ENCODE measurements at places on chromosomes 7 and 10.

DNA sequence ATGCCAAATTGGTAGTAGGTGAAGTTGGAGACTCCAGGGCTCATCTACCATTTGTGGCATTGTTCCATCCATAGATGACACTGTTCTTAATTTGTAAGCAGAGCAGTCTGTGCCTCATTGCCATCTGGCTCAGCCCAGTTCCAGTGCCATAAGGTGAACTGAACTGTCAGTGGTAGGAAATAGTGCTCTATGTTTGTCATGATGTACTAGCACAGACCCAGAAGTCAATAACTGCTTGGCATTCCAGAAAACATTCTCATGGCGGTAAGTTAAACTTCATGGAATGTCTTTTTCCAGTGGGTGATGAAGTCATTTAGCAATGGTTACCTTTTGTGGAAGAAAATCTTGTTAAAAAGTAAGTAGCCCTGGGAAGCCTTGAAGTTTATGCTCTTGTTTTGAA, 302.7 kb downstream of the SUGCT start:
- peak; percentile 87 for DNase-seq

DNA sequence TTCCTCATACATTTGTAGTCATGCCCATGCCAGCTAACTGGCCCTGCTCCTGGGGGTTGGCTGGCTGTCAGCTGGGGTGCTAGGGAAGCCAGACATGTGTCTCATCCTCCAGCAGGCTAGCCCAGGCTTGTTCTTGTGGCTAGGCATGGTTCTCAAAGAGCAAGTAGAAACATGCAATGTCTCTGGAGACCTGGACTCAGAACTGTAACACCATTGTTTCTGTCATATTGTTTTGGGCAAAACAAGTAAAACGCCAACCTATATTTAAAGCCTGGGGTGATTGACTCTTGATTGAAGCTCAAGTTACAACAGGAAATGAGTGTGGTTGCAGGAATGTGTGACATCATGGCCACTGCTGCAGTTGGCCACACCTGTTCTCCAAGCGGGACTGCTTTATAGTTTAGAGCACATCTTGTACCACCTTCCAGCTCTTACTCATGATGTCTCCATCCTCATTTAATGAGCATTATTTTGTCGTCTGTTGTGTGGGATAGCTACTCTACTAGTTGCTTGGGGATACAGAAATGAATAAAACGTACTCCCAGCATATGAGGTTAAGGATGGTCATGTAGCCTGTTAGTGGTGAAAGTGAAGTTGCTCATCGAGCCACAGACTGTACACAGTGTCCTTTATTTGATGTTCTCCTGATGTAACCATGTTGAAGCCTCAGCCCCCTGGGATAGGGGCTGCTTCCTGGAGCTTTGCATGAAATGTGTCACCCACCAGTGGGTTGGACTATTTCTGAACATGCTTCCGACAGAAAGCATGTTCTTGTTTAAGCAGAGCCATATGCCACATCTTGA, 168.4 kb downstream of the SORCS3 start:
- peak; percentile 85 for DNase-seq

DNA sequence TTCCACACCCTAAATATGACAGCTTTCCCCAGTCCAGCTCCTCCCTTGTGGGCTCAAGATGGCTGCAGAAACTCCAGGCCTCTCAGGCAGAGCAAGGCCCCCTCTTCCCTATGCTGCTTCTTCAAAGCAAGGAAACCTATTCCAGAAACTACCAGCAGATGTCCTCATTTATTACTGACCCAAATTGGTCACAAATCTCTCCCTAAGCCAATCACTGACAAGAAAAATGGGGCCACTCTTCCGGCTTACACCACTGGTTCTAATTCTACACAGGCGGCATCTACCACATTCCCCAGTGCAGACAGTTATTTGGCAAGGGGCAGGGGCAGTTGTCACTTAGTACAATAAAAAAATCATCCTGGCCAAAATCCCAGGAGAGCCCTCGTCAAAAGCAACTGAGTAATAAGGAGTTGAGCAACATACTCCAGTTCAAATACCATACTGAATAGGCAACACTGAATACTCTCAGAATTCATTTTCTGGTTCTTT, 150.4 kb downstream of the SFMBT2 start:
- peak; percentile 53 for DNase-seq

GRCh38 chr10:58030208-58030607, 237.5 kb downstream of the IPMK start:
- no peak for DNase-seq

DNA sequence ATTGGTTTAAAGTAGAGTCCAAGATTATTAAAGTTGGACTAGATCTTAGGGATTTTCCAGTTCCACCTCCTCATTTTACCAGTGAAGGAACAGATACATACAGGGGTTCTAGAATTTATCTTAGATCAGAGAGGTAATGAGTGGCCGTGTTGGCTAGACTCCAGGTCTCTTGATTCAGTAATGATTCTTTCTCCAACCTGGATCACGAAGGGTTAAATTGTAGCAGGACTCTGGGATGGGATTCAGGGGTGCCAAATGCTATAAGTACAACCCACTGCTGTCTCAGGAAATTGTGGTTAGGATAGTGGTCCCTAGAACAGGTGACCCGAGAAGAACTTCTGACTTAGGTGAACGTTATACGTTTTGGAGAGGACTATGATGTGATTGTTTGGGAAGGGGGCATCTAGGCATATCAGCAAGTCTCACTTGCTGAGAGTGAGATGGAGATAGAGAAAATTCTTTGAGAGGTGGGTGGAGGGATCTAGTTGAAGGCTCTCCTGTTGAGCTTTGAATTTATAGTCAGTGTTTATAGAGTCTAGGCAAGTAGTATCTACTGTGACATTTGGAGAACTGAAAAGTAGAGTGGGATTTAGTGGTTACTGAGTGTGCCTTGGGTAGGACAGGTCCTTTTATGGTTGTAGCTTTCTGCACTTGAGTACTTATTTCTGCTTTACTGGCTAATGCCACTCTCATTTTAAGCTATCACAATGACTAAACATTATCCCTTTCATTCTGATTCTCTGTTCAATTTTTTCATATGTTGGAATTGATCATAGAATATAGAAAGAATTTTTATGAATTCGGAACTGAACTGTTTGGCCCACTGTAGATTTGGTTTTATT, 58.3 kb downstream of the ST7 start:
- no peak for DNase-seq

DNA sequence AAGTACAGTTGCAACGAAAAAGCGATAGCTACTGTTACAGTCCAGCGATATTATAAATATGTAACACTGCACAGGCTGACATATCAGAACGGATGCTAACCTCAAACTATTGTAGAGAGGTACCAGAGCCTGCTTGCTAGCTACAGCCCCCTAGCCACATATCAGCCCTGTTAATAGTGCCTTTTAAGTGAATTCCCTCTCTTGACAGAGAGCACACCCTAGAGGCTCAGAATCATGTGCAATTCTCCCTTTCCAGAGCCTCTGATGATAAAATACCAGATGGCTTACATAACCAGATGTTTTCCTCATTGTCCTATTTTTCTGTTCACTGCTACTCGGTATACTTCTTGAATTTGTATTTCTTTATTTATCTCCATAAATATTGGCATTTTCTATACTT, 960.7 kb upstream of the CELF2 start:
- no peak for DNase-seq

GRCh38 chr10:32981760-32982159, 23.7 kb upstream of the ITGB1 start:
- no peak for DNase-seq

- no peak for DNase-seq
These were observed 387.8 kb downstream of the BBS9 start for GRCh38 chr7:33517191-33517590.

DNA sequence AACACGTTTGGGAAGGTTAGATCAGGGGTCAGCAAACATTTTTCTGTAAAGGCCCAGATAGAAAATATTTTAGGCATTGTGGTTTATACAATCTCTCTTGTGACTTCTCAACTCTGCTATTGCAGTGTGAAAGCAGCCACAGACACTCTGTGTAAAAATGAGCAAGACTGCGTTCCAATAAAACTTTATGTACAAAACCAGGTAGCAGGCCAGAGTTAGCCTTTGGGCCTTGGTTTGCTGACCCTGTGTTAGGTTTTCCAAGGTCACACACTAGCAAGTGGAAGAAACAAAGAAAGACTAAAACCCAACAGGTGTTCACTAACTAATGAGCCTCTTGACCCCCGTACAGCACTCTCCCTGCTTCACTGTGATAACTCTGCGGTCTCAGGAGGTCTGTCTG, 14.9 kb upstream of the PAXIP1 start:
- DNase-seq: no peak

- DNase-seq: no peak
These were observed 200.5 kb downstream of the SKAP2 start for GRCh38 chr7:26663874-26664273.

GRCh38 chr10:114911052-114911711, 26.8 kb upstream of the TRUB1 start:
- DNase-seq: no peak

GRCh38 chr7:25596443-25596842, 368.2 kb upstream of the NPVF start:
- DNase-seq: no peak

DNA sequence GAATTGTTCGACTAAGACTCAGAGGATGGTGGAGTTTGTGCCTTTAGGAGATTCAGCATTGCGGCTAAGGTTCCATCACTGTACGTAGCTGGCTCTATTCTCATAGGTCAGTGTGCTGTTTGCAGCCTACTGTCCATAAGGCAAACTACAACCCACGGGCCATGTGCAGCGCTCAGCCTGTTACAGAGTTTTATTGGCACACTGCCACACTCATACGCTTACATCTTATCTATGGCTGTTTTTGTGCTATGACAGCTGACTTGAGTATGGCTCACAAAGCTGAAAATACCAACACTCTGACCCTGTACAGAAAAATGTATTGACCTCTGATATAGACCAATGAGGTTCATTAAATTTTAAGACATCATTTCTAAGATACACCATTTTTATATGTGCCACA, 114.5 kb downstream of the ARID5B start:
- no peak for DNase-seq

DNA sequence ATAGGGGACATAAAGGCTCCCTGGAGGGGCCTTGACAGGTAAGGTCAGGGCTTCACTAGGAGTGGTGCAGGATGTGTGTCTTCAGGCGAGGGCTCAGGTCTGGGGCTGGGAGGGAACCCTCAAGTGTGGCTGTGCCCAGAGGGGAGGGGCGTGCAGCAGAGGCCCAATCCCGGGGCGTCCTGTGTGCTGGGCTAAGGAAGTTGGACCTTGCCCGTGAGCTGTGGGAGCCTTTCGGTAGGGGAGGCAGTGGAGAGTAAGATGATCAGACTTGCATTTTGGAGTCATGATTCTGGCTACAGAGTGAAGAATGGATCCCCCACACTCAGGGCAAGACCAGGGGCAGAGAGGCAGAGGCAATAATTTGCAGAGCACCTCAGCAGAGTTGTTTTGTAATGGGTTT, 145.4 kb downstream of the BUB3 start:
- no peak for DNase-seq

DNA sequence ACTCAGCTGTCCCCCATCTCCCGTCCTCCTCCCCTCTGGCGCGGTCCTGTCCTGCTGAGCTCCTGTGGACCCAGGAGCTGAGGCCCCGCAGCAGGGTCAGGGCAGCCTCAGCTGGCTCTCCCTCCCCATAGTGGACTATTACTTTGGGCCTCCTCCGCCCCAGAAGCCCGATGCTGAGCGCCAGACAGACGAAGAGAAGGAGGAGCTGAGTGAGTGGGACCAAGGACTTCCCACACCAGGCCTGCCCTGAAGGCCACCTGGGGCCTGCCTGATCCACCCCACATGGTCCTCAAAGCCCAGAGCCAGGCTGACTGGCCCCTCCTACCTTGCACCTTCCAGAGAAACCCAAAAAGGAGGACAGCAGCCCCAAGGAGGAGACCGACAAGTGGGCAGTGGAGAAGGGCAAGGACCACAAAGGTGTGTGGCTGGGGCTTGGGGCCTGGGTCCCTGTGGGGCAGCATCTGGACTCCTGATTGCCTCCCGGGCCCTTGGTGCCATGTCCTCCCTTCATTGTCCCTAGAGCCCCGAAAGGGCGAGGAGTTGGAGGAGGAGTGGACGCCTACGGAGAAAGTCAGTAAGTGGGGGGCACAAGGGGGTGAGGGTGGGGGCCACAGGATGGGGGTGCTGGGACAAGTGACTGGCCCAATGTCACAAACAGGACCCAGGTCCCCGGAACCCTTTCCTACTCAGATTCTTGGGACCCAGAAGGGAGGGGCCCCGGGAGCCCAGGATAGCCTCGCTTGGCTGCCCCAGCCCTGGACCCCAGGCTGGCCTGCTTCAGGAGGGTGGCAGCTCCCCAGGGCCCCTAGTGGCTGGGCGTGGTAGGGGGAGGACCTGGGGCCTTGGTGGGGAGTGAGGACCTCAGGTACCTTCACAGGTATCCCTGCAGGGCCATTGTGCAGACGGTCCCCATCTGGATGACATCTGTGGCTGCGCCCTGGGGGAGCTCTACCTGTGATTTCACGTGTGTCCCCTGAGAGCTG, 4.9 kb downstream of the AEBP1 start:
- no peak for DNase-seq

GRCh38 chr7:7177044-7177517, 5.3 kb upstream of the C1GALT1 start:
- peak; percentile 95 for DNase-seq

DNA sequence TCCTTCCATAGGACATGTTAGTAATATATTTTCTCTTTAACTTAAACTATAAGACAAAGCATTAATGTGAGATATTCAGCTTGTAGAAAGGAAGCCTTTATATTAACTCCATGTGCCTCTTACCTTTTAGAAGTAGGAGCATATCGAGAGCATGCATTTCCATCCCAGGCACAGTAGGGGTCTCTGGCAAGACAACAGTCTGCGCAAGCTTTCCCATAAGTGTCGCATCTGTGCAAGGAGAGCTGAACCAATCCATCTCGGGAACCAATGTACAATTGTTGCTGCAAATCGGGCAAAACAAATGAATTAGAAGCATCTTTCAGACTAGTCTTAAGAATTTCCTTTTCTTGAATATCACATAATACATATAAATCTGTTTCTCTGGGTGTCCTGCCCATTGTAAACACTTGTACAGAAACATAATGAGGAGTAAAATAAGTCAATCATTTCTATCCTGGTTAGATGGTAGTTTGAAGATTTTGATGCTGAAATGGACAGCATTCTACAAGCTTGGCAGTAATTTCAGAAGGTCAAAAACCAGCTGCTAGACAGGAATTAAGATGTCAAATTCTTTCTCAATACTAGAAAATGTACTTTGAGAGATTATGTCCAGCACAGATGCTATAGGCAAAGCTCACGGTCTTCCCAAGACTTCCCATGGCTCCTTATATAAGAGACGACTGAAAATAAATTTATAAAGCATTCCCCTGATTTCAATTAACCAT, 171.8 kb downstream of the SEMA3D start:
- no peak for DNase-seq

DNA sequence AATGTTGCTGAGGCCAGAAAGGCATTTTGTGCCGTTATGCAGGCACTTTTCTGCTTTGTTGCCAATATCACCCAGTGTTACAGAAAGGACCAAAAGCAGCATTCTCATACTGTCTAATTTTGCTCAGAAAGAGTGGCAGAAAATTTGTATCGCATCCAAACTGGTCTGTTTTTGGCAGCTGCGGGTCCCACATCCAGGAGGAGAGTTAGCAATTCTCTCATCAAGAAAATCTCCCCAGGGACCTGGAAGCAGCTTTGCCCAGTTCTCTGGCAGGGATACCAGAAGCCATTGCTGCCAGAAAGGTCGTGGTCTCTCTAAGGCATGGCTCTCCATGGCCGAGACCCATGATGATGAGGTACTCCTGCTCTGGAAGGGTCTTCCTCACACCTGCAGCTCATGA, 489.2 kb upstream of the ZMIZ1 start:
- no peak for DNase-seq

- peak; percentile 37 for DNase-seq
These were observed 333.7 kb downstream of the RNLS start for GRCh38 chr10:88249450-88249849.

All from mammary epithelial cell (primary cell).